Spinal cord (tissue), 10 donors: ENCODE measurements at places on chromosomes 5 and 9.
A peak's percentile ranks its signal among the peaks of the same experiment; 100 is the strongest.

- DNase-seq = no peak
Observed at GRCh38 chr9:95511952-95512708, 4.6 kb downstream of the PTCH1 start.

DNA sequence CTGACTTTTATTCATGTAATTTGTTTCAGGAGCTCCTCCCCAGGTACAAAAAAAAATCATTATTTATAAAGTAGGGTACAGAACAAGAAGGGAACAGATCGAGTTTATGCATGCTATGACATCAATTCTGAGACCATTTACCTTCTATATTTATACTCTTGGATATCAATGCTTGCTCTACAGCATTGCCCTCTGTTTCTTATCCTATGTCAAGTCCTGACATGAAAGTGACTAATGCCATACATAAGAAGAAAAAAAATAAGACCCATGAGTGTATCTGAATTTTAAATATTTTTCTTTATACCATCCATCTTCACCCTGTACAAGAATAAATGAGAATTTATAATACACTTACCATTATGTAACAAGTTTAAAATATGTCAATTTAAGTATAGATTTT, 2016.3 kb upstream of the CDH9 start:
- DNase-seq = no peak

- DNase-seq = no peak
Observed at GRCh38 chr5:135509995-135510394, 25.8 kb downstream of the NEUROG1 start.

- DNase-seq = no peak
Observed at GRCh38 chr9:114035221-114035844, 42.8 kb downstream of the AMBP start.

- no peak for DNase-seq
Observed at GRCh38 chr5:160685695-160686094, 166.3 kb downstream of the ATP10B start.

DNA sequence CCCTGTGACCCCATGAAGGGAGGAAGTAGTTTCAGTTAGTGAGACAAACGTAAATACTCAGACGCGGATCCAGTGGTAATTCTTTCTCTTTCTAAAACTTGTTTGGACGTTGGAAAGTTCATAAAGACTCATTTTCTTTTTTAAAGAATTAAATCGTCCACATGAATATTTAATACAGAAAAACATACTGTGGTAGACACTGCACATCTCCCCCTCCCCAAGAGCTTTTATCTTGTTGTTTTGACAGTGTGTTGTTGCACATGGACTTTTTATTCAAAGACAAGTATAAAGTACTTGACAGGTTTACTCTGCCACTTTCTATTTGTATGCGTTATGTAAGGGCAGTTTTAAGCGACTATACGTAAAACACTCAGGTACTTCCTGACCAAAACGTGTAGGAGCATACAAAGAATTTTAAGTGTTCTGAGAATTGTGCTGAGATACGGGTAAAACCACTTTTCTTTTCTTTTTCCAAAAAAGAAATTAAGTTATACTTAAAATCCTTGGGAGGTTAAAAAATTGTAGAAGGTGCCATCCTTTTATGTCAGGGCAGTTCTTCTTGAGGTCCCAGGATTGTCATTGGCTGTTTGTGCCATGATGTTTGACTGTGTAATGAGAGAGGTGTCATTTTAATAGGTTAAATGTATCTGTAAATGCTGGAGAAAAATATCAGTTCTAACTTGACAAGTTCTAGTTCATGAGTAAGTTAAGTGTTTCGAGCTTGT, 1.3 kb downstream of the NIPBL start:
- DNase-seq = peak; percentile 15
